Lung (tissue), 17 donors: ENCODE measurements at places on chromosomes 1 and 21. TPM values are rescaled to one million over a fixed set of nuclear protein-coding genes. Genes with fewer than 3 reads are reported as not detected.

The SCYL3 gene
- 16.0 TPM for total RNA-seq

- no peak overlapping the region for H3K4me3 ChIP-seq
- peaks cover 8% of the 10 kb centered on the region for H3K4me1 ChIP-seq
- H3K27ac ChIP-seq = peak overlapping the region; percentile 30
- DNase-seq = no peak
- peaks cover under 1% of the 10 kb centered on the region for H3K36me3 ChIP-seq
- H3K27me3 ChIP-seq = no peaks in the 10 kb centered on the region
Measured at GRCh38 chr1:203643213-203644045, 16.8 kb downstream of the ATP2B4 start.

DNA sequence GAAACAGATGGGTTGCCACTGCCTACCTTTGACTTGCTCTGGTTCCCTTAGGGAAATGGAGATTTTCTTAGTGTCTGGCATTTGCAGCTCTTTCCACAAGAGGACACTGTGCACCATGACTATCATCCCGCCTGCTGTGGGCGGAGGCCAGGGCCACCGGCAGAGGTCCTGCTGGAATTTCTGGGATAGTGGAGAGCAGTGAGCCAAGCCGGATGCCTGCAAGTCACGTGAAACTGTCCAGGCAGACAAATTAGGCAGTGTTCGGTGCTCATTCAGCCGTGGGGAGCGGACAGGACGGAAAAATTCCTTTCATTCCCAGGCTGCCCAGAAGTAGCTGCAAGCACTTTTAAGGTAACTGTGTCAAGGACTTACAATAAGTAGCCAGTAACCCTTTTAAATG is 43.4 kb downstream of the IGSF5 start:
- no peak overlapping the region for H3K4me3 ChIP-seq
- H3K27ac ChIP-seq = no peak overlapping the region
- peak; percentile 91 for DNase-seq
- H3K36me3 ChIP-seq = no peaks in the 10 kb centered on the region

GRCh38 chr1:12617511-12617900 is 504 bp downstream of the DHRS3 start:
- H3K36me3 ChIP-seq = no peaks in the 10 kb centered on the region
- H3K27ac ChIP-seq = peak overlapping the region; percentile 98
- DNase-seq = no peak
- peak overlapping the region; percentile 76 for H3K4me3 ChIP-seq

The PPFIA4 gene
- total RNA-seq = 5.1 TPM

The PTGER3 gene
- 1.7 TPM for total RNA-seq

The KCNJ15 gene
- 76.4 TPM for total RNA-seq

GRCh38 chr1:59315529-59316463 is 18.9 kb downstream of the FGGY start:
- DNase-seq = peak; percentile 77
- no peak overlapping the region for H3K27ac ChIP-seq
- H3K4me1 ChIP-seq = peaks cover 14% of the 10 kb centered on the region
- no peaks in the 10 kb centered on the region for H3K36me3 ChIP-seq

DNA sequence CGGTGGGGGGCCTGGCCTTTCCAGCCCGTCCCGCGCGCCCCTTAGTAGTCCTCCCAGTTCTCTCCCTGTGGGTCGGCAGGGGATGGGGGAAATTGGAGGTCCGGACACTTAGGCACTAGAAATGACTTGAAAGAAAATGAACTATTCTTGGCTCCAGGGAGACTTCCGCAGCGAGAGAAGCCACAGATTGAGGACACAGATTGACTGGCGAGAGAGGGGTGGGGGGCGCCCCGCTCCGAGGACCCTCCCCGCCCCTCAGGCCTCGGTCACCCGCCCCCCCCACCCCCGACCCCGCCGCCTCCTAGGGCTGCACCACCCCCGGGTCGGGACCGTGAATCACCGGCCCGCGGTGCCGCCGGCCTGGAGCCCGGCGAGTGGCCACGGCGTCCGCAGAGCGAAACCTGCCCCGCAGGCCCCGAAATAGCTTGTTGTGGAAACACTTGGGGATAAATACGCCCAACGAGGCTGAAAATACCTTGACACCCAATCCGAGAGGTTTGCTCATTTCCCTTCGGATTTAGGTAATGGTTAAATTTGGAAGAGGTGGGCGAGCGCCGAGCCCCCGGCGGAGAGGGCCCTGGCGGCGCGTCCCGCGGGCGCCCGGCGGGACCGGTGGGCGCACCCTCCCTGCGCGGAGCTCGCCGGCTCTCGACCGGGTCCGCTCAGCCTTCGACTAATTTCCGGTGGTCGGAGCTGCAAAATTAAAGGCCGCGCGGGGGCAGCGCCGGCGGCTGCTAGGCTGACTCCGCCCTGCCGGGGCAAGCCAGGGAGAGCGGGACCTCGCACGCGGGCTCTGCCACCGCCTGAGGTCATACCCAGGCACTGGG is at the start of gene GFI1:
GFI1 (minus strand) TSS at position 675 of the 827 bp plus-strand sequence. CDS start 3,438 bp downstream, outside the sequence.
- peak within 1 kb of the TSS; percentile 41 for H3K4me3 ChIP-seq
- no peaks in the 10 kb centered on the region for H3K36me3 ChIP-seq
- no peak within 1 kb of the TSS for H3K27ac ChIP-seq
- H3K27me3 ChIP-seq = peaks cover 80% of the 10 kb centered on the region
